ENCODE measurements at places on chromosomes 11 and 22.

DNA sequence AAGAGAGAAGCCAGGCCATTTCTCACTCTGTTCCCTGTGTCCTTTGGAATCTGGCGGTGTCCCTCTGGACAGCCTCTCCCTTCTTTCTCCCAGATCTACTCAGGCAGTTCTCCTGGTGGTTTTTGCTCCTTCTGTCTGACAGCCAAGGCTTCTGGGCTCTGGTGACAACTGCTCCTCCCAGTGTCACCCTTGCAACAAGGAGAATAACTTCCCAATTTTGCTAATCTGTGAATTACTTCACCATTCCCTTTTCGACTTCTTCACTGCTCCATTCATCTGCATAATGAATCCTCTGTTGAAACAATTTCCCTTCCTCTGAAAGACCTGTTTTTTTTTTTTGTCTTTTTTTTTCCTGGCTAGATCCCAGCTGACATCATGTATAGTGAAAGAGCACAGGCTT is 56.3 kb upstream of the PDE3B start:
- DNase-seq = no peak
- no peaks in the 10 kb centered on the region for H3K36me3 ChIP-seq
- no peaks in the 10 kb centered on the region for H3K27me3 ChIP-seq
- no peak overlapping the region for H3K27ac ChIP-seq

GRCh38 chr11:126149759-126150625 is 61.5 kb downstream of the RPUSD4 start:
- H3K36me3 ChIP-seq = no peaks in the 10 kb centered on the region
- no peak overlapping the region for H3K4me3 ChIP-seq
- no peaks in the 10 kb centered on the region for H3K27me3 ChIP-seq

DNA sequence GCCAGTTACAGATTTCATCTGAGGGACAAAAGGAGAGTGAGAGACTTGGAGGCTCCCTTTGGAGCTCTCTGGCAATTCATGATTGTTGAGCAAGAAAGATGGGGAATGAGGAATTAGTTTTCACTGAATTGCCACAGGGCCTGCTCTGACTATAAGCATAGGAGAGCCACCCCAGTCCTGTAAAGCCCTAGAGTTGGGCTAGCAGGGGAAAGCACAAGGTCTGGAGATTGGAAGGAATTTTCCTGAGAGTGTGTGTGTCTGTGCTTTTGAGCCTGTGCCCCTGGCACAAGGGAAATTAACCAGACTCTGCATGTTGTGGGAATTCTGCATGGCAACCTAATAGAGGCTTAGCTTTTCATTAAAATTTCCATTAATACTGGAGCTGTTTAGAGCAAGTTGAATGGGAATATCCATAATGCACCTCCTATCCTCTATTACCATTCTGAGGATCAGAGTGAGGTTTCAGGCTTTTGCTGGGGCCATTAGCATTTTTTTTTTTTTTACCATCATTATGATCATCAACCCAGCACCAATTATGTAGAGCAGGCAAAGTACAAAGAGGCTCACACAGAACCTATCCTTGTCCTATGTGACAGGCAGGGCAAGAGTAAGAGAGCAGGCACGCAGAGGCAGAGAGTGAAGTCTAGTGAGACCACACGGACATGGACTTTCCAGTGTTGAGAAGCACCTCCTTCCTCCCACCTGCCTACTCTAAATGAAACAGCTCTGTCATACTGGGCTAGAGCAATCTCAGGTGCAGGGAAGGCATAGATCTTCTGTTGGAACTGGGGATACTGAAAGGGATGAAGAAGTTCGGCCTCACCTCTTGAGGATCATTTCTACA is 308.5 kb downstream of the ST3GAL4 start:
- H3K27me3 ChIP-seq = no peaks in the 10 kb centered on the region
- DNase-seq = no peak
- H3K4me1 ChIP-seq = no peaks in the 10 kb centered on the region
- H3K27ac ChIP-seq = no peak overlapping the region
- no peaks in the 10 kb centered on the region for H3K36me3 ChIP-seq

GRCh38 chr11:40183073-40184064 is 1276.1 kb downstream of the LRRC4C start:
- H3K27me3 ChIP-seq = no peaks in the 10 kb centered on the region
- no peaks in the 10 kb centered on the region for H3K4me1 ChIP-seq
- no peaks in the 10 kb centered on the region for H3K36me3 ChIP-seq
- H3K4me3 ChIP-seq = no peak overlapping the region
- H3K27ac ChIP-seq = no peak overlapping the region

- H3K4me3 ChIP-seq = no peak overlapping the region
- no peaks in the 10 kb centered on the region for H3K27me3 ChIP-seq
- no peaks in the 10 kb centered on the region for H3K36me3 ChIP-seq
- DNase-seq = no peak
- no peaks in the 10 kb centered on the region for H3K4me1 ChIP-seq
These were observed 6.4 kb downstream of the RAPSN start for GRCh38 chr11:47442514-47442913.

GRCh38 chr22:22386602-22387385 is 121.7 kb downstream of the ZNF280B start:
- no peaks in the 10 kb centered on the region for H3K36me3 ChIP-seq
- no peak overlapping the region for H3K4me3 ChIP-seq
- no peak overlapping the region for H3K27ac ChIP-seq
- H3K27me3 ChIP-seq = no peaks in the 10 kb centered on the region

GRCh38 chr11:128095466-128095981 is 491.8 kb downstream of the ETS1 start:
- no peaks in the 10 kb centered on the region for H3K36me3 ChIP-seq
- H3K4me1 ChIP-seq = no peaks in the 10 kb centered on the region
- H3K27me3 ChIP-seq = no peaks in the 10 kb centered on the region
- no peak overlapping the region for H3K27ac ChIP-seq
- no peak overlapping the region for H3K4me3 ChIP-seq
- no peak for DNase-seq

DNA sequence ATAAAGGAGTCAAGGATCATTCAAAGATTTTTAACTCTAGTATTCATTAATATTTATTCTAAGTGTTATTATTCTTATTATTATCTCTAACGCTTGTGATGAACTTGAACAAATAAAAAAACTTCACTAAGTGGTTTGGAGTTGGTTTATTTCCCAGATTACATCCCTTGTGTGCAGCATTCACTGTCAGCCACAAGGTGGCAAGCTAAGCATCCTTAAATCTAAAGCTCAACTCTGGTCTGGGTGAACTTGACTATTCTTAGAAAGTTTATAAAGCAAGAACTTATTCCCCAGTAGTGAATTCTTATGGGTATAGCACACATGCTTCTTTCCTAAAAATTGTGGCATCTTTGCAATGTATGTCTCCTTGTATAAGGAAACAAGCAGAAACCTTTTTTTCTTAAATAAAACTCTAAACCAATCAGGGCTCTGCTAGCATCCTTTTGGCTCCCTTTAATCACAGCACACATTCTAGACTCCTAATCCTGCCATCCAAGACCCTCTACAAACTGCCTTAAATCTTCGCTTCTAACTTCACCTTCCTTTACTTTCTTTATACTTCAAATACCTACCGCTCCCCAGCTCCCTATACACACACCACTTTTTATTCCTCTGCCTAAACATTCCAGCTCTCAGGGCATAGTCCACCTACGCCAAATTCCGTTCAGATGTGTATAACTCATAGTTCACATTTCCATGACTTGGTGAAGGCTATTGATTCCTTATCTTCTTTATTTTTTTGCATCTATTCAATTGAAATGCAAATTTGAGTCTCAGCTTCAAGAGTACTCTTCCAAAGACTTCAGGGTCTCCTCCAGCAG is 1068.8 kb downstream of the DLG2 start:
- no peak for DNase-seq
- no peaks in the 10 kb centered on the region for H3K27me3 ChIP-seq
- no peaks in the 10 kb centered on the region for H3K36me3 ChIP-seq
- no peak overlapping the region for H3K27ac ChIP-seq

- no peaks in the 10 kb centered on the region for H3K4me1 ChIP-seq
- no peaks in the 10 kb centered on the region for H3K36me3 ChIP-seq
- no peak overlapping the region for H3K27ac ChIP-seq
- H3K27me3 ChIP-seq = no peaks in the 10 kb centered on the region
- DNase-seq = no peak
- H3K4me3 ChIP-seq = no peak overlapping the region
These were observed 35.5 kb downstream of the RPL27A start for GRCh38 chr11:8717876-8718753.

DNA sequence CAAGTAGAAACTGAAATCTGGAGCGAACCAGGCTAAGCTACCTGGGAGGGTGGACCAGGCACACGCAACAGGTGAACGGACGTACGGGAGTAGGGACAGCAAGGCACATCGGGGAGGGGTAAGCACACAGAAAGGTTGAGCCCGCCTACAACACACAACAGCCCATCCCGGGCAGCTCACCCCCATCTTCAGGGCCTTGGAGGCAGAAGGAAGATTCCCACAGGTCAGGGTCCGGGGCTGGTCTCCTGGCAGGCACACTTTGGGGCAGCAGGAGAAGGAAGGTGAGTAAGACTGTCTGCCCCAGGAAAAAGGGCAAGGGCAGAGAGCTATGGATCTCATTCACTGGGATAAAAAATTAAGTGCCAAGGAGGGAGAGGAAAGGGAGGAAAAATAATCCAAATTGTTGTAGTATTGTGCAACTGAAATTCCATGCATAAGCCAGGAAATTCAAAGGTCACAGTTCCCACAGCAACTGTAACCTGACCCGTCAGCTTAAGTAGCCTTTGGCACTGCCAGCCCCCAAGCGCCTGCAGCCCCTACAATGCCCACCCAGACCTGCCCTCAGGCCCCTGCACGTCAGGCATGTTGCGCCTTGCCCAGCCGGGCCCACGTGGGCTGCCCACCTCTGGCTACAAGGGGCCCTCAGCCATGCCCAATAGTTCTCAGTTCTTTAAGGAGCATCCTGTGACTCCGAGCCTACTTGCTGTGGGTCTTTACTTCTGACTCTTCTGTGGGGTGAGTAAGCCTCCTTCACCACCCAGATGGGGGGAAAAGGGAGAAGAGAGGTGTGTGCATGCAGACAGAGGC is 51.8 kb downstream of the MICAL3 start:
- H3K4me1 ChIP-seq = no peaks in the 10 kb centered on the region
- H3K27ac ChIP-seq = no peak overlapping the region
- no peak overlapping the region for H3K4me3 ChIP-seq
- H3K36me3 ChIP-seq = no peaks in the 10 kb centered on the region
- H3K27me3 ChIP-seq = no peaks in the 10 kb centered on the region

GRCh38 chr22:37196539-37197450 is 8.7 kb upstream of the C1QTNF6 start:
- DNase-seq = no peak
- H3K36me3 ChIP-seq = no peaks in the 10 kb centered on the region
- H3K27me3 ChIP-seq = no peaks in the 10 kb centered on the region
- no peak overlapping the region for H3K27ac ChIP-seq
- no peak overlapping the region for H3K4me3 ChIP-seq
- peaks cover 22% of the 10 kb centered on the region for H3K4me1 ChIP-seq

DNA sequence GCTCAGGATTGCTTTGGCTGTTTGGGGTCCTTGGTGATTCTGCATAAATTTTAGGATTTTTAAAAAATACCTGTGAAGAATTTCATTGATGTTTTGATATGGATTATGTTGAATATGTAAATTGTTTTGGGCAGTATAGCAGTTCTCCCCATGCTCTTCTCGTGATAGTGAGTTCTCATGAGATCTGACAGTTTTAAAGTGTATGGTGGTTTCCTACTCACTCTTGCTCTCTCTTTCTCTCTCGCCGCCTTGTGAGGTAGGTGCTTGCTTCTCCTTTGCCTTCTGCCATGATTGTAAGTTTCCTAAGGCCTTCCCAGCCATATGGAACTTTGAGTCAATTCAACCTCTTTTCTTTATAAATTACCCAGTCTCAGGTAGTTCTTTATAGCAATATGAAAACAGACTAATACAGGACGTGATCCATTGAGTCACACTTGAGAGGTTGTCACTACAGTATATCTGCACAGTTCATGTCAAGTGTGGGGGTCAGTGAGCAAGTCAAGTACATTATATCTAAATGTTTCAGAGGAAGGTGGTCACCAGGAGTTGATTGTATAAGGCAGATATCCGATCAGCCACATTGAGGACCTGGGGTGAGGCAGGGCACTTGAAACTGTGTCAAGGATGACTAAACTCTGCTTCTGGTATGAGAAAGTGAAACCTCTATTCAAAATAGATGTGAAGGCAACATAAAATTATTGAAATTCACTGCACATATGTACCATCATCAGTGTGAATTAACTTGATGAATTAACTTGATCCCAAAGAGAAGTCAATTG is 70.7 kb upstream of the CCDC179 start:
- H3K4me1 ChIP-seq = no peaks in the 10 kb centered on the region
- DNase-seq = no peak
- H3K27me3 ChIP-seq = no peaks in the 10 kb centered on the region
- no peak overlapping the region for H3K27ac ChIP-seq
- H3K36me3 ChIP-seq = no peaks in the 10 kb centered on the region

GRCh38 chr11:128625326-128625725 is 38.0 kb upstream of the ETS1 start:
- H3K27ac ChIP-seq = peak overlapping the region; percentile 75
- no peak for DNase-seq
- no peak overlapping the region for H3K4me3 ChIP-seq
- no peaks in the 10 kb centered on the region for H3K27me3 ChIP-seq

- H3K4me1 ChIP-seq = no peaks in the 10 kb centered on the region
- no peak for DNase-seq
These were observed 6.5 kb downstream of the MLC1 start for GRCh38 chr22:50078761-50079160.

GRCh38 chr11:2651826-2652271 is 47.9 kb downstream of the KCNQ1OT1 start:
- DNase-seq = no peak
- no peak overlapping the region for H3K4me3 ChIP-seq
- H3K27ac ChIP-seq = no peak overlapping the region
- H3K36me3 ChIP-seq = no peaks in the 10 kb centered on the region
- H3K27me3 ChIP-seq = no peaks in the 10 kb centered on the region

GRCh38 chr22:48530666-48531065 is 1297.0 kb downstream of the BRD1 start:
- H3K36me3 ChIP-seq = no peaks in the 10 kb centered on the region
- H3K27me3 ChIP-seq = no peaks in the 10 kb centered on the region
- DNase-seq = no peak

GRCh38 chr11:1879941-1880720 is 11.6 kb downstream of the PRR33 start:
- H3K4me1 ChIP-seq = peaks cover 8% of the 10 kb centered on the region
- no peaks in the 10 kb centered on the region for H3K27me3 ChIP-seq
- H3K4me3 ChIP-seq = no peak overlapping the region
- no peak for DNase-seq

DNA sequence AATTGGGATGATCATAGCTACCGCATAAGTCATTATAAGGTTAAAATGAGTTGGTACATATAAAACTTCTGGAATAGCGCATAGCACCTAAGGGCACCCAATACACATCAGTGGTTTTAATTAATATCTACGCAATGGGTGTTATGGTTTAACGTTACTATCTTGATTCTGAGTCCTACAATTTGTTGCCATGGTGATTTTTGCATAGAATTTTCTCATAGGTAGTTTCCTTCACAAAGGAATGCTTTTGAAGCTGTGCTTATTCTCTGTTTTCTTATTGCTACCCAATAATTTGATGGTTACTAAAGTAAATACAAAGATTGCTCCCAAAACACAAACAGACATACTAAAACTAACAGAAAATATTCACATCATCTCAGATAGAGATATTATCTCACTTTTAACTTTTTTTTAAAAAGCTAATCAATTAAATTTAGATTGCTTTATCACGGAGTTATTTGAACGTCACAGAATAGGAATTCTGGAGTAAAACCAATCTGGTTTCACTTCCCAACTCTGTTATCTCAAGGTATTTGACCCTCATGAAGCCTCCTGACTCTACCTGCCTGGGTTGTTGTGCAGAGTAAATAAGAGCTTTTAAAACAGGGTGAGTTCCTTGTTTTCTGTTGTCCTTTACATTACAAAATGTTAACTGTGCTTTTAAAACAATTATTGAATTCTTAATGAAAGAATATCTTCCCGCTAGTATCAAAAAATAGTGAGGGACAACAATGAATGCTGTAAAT is 635.5 kb upstream of the CCDC90B start:
- DNase-seq = no peak
- H3K36me3 ChIP-seq = no peaks in the 10 kb centered on the region
- H3K4me3 ChIP-seq = no peak overlapping the region
- no peaks in the 10 kb centered on the region for H3K4me1 ChIP-seq

All from effector memory CD4-positive, alpha-beta T cell (primary cell).